ENCODE measurements at places on chromosomes 13 and 19.
A peak's percentile ranks its signal among the peaks of the same experiment; 100 is the strongest.

GRCh38 chr19:5637971-5638370, 15.1 kb downstream of the SAFB start:
- H3K27me3 ChIP-seq = no peaks in the 10 kb centered on the region
- DNase-seq = no peak
- no peak overlapping the region for H3K27ac ChIP-seq

GRCh38 chr19:35712567-35713505, 5.0 kb upstream of the KMT2B start:
- H3K27ac ChIP-seq = peak overlapping the region; percentile 100
- H3K27me3 ChIP-seq = no peaks in the 10 kb centered on the region
- peaks cover 46% of the 10 kb centered on the region for H3K36me3 ChIP-seq
- peak overlapping the region; percentile 83 for H3K4me3 ChIP-seq
- peaks cover 38% of the 10 kb centered on the region for H3K4me1 ChIP-seq

DNA sequence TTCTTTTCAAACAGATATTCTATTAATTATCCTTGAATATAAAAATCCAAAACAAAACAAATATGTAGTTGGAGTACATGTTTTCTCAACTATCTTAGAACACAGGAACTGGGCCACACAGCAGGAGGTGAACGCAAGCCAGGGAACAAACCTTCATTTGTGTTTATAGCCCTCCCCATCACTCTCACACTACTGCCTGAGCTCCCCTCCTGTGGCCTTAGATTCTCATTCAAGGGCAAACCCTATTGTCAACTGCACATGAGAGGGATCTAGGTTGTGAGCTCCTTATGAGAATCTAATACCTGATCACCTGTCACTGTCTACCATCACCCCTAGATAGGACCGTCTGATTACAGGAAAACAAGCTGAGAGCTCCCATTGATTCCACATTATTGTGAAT, 427.1 kb upstream of the PRR20A start:
- H3K27ac ChIP-seq = no peak overlapping the region
- no peak overlapping the region for H3K4me3 ChIP-seq
- H3K4me1 ChIP-seq = no peaks in the 10 kb centered on the region
- no peaks in the 10 kb centered on the region for H3K36me3 ChIP-seq
- DNase-seq = no peak

GRCh38 chr13:74710006-74710405, 575.8 kb upstream of the KLF12 start:
- no peaks in the 10 kb centered on the region for H3K36me3 ChIP-seq
- no peak overlapping the region for H3K4me3 ChIP-seq
- H3K27me3 ChIP-seq = no peaks in the 10 kb centered on the region

GRCh38 chr13:113947311-113948033, 26.4 kb downstream of the C13orf46 start:
- H3K27ac ChIP-seq = no peak overlapping the region
- peaks cover 5% of the 10 kb centered on the region for H3K4me1 ChIP-seq
- DNase-seq = no peak
- no peak overlapping the region for H3K4me3 ChIP-seq
- no peaks in the 10 kb centered on the region for H3K27me3 ChIP-seq

GRCh38 chr13:51820016-51820597, 16.1 kb upstream of the DHRS12 start:
- peak overlapping the region; percentile 94 for H3K27ac ChIP-seq
- H3K27me3 ChIP-seq = no peaks in the 10 kb centered on the region
- no peak for DNase-seq
- no peaks in the 10 kb centered on the region for H3K36me3 ChIP-seq
- peak overlapping the region; percentile 74 for H3K4me3 ChIP-seq

GRCh38 chr13:73983109-73983508, 151.1 kb downstream of the KLF12 start:
- H3K27ac ChIP-seq = no peak overlapping the region
- peaks cover 53% of the 10 kb centered on the region for H3K4me1 ChIP-seq
- DNase-seq = no peak
- no peak overlapping the region for H3K4me3 ChIP-seq
- peaks cover 16% of the 10 kb centered on the region for H3K36me3 ChIP-seq
- H3K27me3 ChIP-seq = no peaks in the 10 kb centered on the region

DNA sequence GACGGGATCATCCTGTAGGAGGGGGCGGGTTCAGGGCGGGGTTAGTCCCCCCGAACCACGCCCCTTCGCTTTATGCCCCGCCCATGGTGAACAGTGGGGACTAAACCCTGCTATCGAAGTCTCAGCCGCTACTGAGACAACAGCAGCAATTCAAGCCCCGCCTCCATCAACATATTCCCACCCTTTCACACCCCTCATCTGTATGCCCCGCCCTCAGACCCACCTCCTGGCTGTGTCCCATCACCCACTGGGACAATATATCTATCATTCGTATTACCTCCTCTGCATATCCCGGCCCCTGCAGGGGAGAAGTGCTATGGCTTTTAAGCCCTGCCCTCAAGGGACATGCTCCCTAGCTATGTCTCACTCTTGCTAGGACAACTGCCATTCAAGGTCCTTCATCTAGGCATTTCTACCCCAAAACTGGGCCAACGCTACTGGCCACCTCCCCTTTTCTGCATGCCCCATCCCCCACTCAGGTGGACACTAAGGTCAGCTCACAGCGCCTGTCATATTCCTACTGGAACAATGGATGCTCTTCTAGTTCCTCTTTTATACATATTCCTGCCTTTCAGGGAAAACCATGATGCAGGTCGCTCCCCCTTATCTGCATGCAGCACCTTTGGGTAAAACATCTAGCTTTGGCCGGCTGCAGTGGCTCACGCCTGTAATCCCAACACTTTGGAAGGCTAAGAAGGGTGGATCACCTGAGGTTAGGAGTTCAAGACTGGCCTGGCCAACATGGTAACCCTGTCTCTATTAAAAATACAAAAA, 11.9 kb downstream of the LRFN1 start:
- H3K36me3 ChIP-seq = peaks cover 18% of the 10 kb centered on the region
- peaks cover 9% of the 10 kb centered on the region for H3K4me1 ChIP-seq
- no peak for DNase-seq
- no peak overlapping the region for H3K4me3 ChIP-seq

DNA sequence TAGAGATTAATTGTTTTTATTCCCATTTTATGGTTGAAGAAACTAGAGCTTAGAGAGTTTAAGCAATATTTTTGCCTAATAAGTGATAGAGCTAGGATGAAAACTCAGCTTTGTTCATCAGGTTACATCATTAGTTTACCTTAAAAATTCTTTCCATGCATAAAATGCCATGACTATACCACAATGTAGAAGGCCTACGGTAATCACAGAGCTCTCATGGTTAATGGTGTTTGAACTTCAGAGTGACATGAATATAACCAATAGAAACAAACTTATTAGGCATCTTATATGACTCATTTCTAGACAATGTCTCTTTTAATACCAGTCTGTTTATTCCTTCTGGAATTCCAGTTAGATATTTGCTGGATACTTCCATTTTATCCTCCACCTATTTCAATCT, 78.5 kb downstream of the FGF9 start:
- no peak for DNase-seq
- H3K36me3 ChIP-seq = no peaks in the 10 kb centered on the region
- H3K4me3 ChIP-seq = no peak overlapping the region
- H3K27me3 ChIP-seq = peaks cover 7% of the 10 kb centered on the region

- H3K36me3 ChIP-seq = no peaks in the 10 kb centered on the region
- DNase-seq = no peak
- H3K4me1 ChIP-seq = peaks cover 20% of the 10 kb centered on the region
- no peak overlapping the region for H3K4me3 ChIP-seq
Observed at GRCh38 chr13:44816701-44817100, 172.6 kb downstream of the NUFIP1 start.

DNA sequence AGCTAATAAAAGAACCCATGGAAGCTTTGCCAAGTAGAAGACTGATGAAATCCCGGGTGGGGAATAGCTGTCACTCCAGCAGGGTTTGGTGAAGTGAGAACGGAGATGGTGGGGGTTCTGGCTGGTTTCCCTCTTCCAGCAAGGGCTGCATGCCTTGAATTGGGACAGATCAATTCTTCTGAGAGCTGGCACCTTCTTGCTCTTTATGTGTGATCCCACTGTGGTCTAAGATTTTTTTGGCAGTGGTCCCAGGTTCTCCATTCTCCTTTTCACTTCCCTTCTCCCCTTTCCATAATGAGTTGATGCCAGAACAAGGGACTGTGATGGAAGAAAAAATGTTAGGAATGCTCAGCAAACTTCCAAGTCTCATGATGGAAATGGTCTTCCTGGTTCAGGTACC, 50.0 kb downstream of the TNFSF11 start:
- no peak overlapping the region for H3K27ac ChIP-seq
- no peak overlapping the region for H3K4me3 ChIP-seq
- DNase-seq = no peak
- no peaks in the 10 kb centered on the region for H3K4me1 ChIP-seq

GRCh38 chr13:67036699-67037457, 193.3 kb downstream of the PCDH9 start:
- no peaks in the 10 kb centered on the region for H3K27me3 ChIP-seq
- no peak for DNase-seq
- H3K36me3 ChIP-seq = no peaks in the 10 kb centered on the region
- no peak overlapping the region for H3K4me3 ChIP-seq
- H3K4me1 ChIP-seq = no peaks in the 10 kb centered on the region

- DNase-seq = peak; percentile 52
- peaks cover 22% of the 10 kb centered on the region for H3K36me3 ChIP-seq
- peaks cover 43% of the 10 kb centered on the region for H3K4me1 ChIP-seq
Observed at GRCh38 chr13:27619728-27620376, 477 bp downstream of the LNX2 start.

DNA sequence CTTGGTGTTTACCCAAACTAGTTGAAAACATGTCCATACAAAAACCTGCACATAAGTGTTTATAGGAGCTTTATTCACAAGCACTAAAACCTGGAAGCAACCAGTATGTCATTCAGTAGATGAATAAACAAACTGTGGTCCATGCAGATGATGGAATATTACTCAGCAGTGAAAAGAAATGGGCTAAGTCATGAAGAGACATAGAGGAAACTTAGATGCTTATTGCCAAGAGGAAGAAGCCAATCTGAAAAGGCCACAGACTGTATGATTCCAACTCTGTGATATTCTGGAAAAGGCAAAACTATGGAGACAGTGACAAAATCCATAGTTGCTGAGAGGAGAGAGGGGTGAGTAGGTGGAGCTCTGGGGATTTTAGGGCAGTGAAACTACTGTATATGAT, 38.8 kb upstream of the MCF2L start:
- H3K4me3 ChIP-seq = no peak overlapping the region
- no peaks in the 10 kb centered on the region for H3K36me3 ChIP-seq
- no peak overlapping the region for H3K27ac ChIP-seq
- peaks cover 34% of the 10 kb centered on the region for H3K27me3 ChIP-seq

- no peaks in the 10 kb centered on the region for H3K27me3 ChIP-seq
- no peaks in the 10 kb centered on the region for H3K4me1 ChIP-seq
- no peak overlapping the region for H3K27ac ChIP-seq
- no peak overlapping the region for H3K4me3 ChIP-seq
- peaks cover 2% of the 10 kb centered on the region for H3K36me3 ChIP-seq
- peak; percentile 63 for DNase-seq
Observed at GRCh38 chr13:97359181-97360057, 74.5 kb upstream of the RAP2A start.

GRCh38 chr19:17872251-17873001, 681 bp downstream of the SLC5A5 start:
- H3K36me3 ChIP-seq = peaks cover 2% of the 10 kb centered on the region
- peak; percentile 84 for DNase-seq
- H3K4me1 ChIP-seq = peaks cover 10% of the 10 kb centered on the region
- H3K27me3 ChIP-seq = no peaks in the 10 kb centered on the region
- peak overlapping the region; percentile 89 for H3K4me3 ChIP-seq

DNA sequence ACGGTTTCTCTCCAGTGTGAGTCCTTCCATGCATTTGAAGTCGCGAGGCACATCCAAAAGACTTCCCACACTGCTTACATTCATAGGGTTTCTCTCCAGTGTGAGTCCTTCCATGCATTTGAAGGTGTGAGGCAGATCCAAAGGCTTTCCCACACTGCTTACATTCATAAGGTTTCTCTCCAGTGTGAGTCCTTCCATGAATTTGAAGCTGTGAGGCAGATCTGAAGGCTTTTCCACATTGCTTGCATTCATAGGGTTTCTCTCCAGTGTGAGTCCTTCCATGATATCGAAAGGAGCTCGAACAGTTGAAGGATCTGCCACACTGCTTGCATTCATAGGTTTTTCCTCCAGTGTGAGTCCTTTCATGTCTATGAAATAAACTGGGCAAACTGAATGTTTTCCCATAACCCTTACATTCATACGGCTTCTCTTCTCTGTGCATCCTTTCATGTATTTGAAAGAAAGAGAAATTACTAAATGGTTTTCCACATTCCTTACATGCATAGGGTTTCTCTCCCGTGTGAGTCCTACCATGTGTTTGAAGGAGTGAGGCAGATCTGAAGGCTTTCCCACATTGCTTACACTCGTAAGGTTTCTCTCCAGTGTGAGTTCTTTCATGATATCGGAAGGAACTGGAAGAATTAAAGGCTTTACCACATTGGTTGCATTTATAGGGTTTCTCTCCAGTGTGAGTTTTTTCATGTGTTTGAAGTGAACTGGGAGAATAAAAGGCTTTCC, 20.3 kb downstream of the ZNF433 start:
- H3K36me3 ChIP-seq = peaks cover 78% of the 10 kb centered on the region
- no peak for DNase-seq

Measured in activated CD8-positive, alpha-beta T cell treated with anti-CD3 and anti-CD28 coated beads for 36 hours (primary cell).